ELR (cell line): ENCODE measurements at places on chromosomes 5 and 9.
A peak's percentile ranks its signal among the peaks of the same experiment; 100 is the strongest.

DNA sequence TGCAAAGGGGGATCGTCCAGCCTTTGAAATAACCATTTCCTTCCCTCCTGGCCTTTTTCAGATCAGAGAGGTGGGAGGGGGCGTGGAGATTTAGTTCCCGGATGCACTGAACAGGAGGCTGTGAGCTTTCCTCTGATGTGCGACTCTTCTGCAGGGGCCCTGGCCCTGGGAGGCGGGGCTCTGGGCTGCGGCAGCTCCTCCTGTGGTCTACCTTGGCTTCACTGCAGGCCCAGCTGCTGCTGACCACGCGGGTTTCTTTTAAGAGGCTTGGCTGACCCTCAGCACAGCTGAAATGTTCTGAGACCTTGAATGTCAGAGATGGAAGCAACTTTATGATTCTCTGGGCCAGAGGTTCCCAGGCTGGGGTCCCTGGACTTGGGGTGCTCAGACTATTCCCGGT, 27.0 kb upstream of the COL15A1 start:
- no peak for DNase-seq

- DNase-seq, result no peak
These were observed 119.4 kb downstream of the TTC39B start for GRCh38 chr9:15187589-15187988.

- no peak for DNase-seq
These were observed 30.5 kb upstream of the MSH3 start for GRCh38 chr5:80623999-80624398.

- peak; percentile 79 for DNase-seq
These were observed 162.7 kb downstream of the ZNF608 start for GRCh38 chr5:124583469-124584350.

- DNase-seq, result no peak
These were observed 16.5 kb upstream of the GLIS3 start for GRCh38 chr9:4316409-4316808.

- DNase-seq, result no peak
These were observed 3.4 kb downstream of the KLHL9 start for GRCh38 chr9:21331676-21332402.

DNA sequence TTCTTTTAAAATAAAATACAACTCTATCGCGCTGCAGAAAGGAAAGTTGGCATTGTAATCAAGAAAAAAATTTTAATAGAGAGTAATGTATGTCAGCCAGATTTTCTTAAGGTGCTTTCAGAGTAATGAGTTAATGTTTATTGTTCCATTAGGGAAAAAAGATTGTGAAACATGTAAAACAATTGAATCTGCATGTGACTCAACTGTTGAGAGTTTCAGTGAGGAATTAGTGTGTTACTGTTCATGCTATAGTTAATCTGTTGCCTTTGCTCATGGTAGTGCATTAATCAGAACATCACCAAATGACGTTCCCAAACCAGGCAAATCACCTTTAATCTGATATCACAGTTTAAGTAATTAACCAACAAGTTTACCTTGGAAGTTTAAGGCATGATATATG, 600.5 kb downstream of the NR2F1-AS1 start:
- DNase-seq, result peak; percentile 11

DNA sequence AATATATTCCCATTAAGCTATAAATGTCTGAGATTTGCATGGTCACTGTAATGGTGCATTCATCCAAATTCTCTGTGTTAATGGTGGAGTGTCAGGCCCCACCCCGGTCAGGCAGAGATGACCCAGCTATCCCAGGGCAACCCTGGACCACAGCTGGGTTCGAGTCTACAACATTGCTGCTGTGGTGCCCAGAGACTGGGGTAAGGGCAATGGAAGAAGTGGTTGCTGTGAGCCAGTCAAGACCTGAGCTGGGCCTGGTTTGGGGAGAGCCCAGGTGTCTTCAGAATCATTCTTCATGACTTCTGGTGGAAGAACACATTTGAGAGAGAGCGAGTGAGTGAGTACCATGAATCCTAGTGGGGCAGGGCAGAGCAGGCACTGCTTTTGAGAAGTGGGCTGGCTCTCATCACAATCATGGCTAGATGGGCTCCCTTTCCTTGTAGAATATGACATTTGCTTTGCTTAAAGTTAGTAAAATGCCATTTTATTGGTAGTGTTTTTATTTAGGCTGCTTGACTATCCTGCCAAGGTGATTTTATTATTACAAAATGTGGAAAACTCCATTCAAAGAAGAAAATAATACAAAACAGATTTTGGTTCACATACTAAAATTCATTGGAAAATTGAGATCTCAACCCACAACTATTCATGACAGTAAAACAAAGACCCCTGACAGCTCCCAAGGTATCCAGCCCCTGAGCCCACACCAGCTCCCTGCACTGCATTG, 125.8 kb upstream of the SLC25A48 start:
- no peak for DNase-seq
